ENCODE measurements at places on chromosomes 2 and 18.

DNA sequence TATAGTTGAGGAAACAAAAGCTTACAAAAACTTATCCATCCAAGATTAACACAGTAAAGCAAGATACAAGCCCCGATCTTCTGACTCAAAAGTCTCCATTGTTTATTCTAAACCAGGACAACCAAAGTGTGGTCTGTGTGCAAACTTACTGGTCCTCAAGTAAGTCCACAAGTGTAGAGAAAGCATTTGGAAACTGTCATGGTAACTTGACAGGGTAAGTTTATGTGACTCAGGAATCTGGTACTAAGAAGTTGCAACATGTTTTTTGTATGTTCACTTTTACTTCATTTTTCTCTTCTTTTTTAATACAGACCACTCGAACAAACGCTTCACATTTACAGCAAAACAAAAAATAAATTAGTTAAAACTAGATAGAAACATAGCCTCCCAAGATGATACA lies 9.4 kb downstream of the MBD2 start:
- DNase-seq, result peak; percentile 46

DNA sequence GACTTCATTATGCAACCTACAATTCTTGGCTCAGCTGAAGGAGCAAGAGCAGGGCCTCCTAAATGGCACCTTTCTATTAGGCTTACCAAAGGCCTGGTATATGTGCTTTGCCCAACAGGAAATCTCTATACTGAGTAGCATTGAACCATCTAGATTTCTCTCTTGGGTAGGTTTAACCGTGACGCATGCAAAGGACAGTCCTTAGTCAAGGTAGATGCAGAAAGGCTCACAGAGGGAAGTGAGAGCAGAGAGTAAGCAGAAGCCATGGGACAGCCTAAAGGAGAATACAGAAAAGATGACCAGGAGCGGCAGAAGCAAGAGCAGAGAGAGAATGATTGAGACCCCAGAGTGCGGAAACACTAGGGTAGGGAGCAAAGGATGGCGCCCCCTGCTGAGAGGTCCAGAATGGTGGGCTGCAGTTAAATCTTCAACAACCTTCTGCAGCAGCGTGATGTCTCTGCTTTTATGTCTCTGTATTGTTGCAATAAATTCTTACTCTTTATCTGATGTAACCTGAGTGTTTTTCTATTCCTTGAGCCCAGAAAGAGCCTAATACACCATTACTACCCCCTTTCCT lies 4.7 kb upstream of the OSBPL1A start:
- no peak for DNase-seq

- DNase-seq, result no peak
Observed at GRCh38 chr2:85401844-85402243, 8.3 kb downstream of the CAPG start.

- DNase-seq, result peak; percentile 87
Observed at GRCh38 chr2:166090908-166091307, 36.9 kb downstream of the SCN1A start.

- no peak for DNase-seq
Observed at GRCh38 chr18:44410740-44411139, 269.9 kb upstream of the SETBP1 start.

GRCh38 chr2:63590626-63591408 lies 2.1 kb downstream of the MDH1 start:
- DNase-seq, result peak; percentile 33

GRCh38 chr2:154229966-154230365 lies 358.2 kb downstream of the GALNT13 start:
- DNase-seq, result no peak

DNA sequence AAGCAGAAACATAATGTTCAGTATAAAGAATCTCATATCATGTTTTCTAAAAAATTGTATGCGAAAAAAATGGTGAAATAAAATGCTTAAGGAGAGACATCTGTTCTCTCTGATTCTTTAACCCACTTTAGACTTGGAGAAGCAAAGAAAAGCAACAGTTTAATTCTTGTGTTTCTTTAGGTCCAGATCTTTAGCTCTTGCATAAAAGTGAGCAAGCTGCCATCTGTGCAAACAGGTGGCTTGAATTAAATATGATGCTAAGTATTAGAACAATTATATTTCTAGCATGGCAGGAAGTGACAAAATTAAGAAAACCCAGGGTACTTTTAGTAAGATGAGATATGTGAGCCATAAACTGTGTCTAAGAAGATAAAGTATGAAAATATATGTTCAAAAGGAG lies 1038.3 kb downstream of the DPP10 start:
- DNase-seq, result no peak

GRCh38 chr2:232523682-232524597 lies 2.0 kb upstream of the CHRND start:
- peak; percentile 25 for DNase-seq

GRCh38 chr18:5772306-5773105 lies 122.8 kb downstream of the TMEM200C start:
- peak; percentile 3 for DNase-seq

Data from fibroblast of mammary gland (primary cell).